Caudate nucleus (tissue), 63 donors: ENCODE measurements at places on chromosomes 7 and 10.

DNA sequence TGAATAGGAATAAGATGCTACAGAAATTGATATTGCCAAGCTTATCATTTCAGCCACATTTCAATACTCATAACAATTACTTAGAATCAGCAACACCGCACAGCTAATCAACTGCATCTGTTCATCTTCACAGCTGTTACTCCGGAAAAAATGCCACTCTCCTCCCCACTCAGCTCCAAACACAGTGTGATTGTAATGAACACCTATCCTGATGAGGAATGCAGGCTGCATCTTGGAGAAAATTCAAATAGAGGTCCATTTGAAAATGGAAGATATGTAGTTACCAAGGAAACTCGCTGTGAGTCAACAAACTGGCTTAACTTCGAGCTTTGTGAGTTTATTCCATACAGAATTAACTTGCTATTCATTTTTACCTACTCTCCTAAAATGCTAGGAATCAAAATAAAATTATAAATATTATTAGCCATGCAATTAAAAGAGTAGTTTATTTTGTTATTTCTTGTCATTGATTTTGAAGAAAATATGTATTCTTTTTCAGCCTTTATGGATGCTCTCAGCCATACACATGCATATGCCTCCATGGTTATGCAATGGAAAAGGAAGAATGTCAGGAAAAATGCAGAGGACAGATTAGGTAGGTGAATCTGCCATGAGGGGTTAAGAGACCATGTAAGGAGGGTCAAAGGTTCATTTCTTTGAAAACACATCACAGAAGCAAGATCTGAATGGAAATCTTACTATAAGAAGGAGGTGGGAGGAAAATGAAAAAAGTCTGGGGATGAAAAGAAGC is 267.2 kb downstream of the POM121L12 start:
- no peak for DNase-seq

DNA sequence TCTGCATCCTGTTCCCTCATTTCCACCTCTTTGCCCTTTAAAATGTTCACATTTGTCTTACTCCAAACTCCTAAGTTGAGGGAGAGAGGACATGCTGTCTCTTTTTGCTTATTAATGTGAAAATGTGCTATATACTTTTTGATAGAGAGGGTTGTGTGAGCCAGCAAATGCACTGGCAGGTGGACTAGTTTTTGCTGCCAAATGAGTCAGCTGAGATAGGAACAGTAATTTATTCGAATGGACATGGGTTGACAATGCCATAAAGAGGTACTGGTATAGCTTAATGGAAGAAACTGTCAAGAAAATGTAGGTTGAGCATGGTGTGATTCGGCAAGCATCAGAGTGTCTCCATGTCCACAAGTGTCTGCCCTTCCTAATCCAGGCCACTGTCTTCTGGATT is 9.2 kb upstream of the TRUB1 start:
- DNase-seq, result no peak

DNA sequence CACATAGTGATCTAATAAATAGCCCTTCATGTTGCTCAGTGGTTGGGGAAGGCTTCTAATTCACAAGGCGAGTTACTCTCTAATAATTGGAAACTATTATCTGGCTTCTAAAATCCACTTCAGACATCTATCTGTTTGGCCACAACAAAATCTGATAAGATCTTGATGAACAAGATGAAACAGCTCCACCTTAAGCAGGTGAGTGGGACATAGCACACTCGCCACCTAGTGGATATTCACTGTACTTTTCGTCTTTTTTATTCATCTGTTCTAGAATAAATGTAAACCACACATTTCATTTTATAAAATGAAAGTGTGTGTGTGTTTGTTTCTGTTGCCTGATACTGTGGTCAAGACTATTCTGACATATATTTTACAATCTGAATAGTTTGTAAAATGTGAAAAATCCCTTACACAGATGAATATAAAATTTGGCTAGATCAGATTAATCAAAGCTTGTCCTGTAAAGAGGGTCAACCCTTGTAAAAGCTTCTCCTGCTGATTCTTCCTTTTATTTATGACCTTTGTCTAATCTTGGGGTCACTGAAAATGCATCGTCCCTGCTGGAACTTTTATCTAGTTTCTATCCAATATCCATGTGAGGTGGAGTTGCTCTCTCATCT is 26.5 kb upstream of the CNTNAP2 start:
- no peak for DNase-seq

DNA sequence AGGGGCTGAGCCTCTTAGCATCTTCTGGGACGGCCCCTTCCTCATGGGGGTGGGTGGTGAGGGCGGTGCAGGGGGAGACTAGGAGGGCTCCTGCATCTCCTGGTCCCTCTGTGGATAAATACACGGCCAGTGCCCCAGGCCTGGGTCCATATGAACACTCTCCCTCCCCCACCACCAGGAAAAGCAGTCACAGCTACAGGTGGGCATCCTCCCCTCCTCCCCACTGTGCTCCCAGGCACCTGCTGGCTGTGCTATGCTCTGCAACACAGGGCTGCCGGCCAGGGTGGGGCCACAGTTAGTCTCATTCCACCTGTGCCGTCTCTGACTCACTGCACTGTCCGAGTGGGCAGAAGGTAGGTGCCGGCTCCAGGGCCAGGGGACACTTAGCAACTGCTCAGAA is 87.3 kb upstream of the INSIG1 start:
- no peak for DNase-seq
